ENCODE measurements at places on chromosomes 6 and 20.

DNA sequence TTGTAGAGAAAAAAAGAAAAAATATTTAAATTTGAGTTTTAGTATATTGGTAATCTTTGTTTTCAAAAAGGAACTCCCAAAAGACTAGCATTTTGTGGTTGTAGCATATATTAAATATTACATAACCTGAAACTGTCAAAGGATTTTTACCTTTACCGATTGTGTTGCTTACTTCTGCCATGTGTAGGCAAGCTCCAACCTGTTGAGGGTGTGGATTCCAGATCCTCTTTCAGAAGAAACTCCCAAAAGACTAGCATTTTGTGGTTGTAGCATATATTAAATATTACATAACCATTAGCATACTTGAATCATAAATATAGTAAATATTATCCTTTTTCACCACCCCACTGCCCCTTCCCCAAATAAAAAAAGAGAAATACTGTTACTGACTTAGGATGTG, 3.2 kb downstream of the DSE start:
- DNase-seq, result no peak

GRCh38 chr6:18139935-18140621, 14.8 kb downstream of the TPMT start:
- no peak for DNase-seq

GRCh38 chr6:121934451-121934850, 465.0 kb upstream of the HSF2 start:
- peak; percentile 69 for DNase-seq

DNA sequence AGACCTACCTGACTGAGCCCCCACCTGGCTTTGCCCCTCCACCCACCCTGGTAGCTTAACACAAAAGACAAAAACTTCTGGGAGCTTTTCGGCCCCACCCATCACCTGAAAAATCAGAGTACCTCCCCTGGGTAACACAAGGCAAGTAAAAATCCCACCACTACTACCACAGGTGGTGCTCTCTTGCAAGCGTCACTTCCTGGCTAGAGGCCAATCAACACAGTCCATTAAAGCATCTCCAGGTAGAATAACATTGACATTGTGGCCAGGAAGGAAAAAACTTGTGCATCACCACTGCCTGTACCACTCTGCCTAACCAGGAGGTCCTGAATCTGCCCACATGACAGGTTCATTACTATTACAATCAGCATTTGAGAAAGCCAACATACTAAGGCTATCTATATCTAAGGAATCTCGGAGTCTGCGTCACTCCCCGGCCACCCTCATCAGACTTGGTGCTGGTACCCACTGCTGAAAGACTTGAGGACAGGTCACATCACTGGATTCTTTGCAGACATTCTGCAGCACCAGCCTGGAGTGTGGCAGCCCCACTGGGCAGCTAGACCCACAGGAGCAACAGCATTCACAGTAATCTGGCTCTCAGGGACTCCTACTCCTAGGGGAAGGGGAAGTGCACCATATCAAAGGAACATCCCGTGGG, 125.9 kb downstream of the CDK19 start:
- DNase-seq, result peak; percentile 15

DNA sequence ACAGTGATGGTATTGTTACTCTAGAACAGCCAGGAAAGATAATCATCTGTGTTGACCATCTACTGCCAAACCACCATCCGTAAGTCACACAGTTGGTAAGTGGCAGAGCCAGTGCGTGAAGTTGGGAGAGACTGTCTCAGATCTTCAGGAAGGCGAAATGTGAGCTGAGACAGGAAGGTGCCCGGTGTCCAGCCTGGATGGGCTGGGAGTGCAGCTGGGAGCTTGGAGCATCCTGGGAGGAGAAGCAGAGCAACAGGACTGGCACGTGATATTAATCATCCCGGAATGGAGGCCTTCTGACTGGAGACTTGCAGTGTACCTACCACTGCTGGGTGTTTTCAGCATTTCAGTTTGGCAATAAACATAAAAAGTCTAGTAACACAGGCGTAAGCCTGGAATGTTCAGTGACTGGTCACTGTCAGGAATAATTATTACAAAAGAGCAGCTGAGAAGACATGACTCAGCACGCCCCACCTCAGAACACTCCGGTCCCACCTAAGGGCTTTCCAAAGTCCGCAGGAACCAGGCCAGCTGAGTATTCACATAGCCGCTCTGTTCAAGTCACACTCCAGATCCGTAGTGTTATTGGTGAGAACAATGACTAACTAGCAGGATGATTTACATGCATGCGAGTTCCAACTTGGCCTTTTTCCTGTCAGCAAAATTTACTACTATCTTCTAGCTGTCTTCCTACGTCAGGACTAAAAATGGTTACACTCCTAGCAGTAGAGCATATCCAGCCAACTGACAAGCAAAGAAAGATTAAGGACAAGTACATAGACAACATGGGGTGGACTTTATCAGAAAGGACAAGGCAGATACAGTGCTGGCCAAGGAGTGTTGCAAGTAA, 45.1 kb upstream of the PNRC1 start:
- DNase-seq, result peak; percentile 77

DNA sequence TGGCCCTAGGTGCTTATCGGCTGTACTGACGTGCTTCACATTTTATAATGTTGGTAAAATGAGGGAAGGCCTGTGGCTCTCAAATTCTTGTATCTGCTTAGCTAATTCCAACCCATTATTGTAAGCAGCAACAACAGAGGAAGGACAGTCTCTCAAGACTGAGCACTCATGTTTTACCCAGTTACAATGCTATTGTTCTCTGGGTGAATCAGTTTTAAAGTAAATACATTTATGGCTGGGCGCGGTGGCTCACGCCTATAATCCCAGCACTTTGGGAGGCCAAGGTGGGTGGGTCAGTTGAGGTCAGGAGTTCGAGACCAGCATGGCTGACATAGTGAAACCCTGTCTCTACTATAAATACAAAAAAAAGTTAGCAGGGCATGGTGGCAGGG, 194.6 kb downstream of the PRKN start:
- no peak for DNase-seq

GRCh38 chr6:157527471-157527907, 146.5 kb downstream of the ZDHHC14 start:
- DNase-seq, result no peak

DNA sequence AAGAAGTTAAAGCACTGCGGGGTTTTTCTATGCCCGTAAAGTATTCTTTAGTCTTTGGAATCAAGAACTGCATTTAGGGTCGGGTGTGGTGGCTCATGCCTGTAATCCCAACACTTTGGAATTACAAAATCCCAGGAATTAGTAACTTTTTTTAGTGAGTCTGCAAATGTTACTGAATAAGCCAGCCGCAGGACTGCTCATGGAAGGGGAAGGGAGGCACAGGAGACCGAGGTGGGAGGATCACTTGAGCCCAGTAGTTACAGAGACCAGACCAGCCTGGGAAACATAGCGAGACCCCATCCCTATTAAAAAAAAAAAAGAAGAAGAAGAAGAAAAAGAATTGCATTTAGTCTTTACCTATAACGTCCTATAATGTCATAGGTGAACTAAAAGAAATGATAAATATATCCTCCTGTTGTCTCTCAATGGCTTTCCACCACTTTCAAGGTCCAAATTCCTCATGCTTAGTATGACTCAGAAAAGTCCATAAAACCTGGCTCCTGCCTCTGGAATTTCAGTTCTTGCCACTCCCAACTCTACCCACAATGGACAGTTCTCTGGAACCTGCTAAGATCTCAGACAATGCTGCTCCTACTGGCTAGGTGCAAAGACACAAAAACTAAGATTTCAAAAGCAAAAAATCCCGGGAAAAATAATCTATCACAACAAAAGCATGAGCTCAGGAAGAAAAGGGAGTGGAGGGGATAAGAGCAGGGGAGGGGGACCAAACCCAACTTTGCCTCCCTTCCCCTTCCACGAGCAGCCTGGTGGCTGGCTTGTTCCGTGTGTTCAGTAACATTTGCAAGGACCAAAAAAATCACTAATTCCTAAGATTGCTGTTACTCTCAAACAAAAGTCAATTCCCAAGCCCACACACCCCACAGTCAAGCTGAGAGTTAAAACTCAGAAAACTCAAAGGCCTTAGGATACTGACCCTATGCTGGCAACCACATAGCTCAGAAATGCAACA, 39.0 kb downstream of the B4GALT5 start:
- DNase-seq, result no peak

- no peak for DNase-seq
These were observed at the start of gene CASS4 for GRCh38 chr20:56411759-56412472. TSS of gene CASS4 (plus strand) at chr20:56412260. CDS start at chr20:56412459, 199 bp downstream.

- no peak for DNase-seq
These were observed 23.8 kb upstream of the FAM50B start for GRCh38 chr6:3825331-3825831.

- DNase-seq, result no peak
These were observed 38.0 kb upstream of the GMPR start for GRCh38 chr6:16200321-16200883.

DNA sequence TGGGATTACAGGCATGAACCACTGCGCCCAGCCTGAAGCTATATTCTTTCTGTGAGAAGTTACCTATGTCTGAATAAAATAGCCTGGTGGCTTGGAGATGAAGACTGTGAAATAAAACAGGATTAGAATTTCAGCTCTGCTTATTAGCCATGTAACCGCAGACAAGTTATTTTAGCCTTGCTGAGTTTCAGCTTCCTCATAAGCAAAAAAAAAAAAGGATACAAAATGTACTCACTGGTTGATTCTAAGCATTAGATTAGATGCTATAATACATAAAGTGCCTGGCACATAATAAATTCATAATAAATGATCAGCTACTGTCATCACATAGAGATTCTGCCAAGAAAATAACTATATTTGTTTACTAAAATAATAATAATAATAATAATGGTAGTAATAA, 98.8 kb downstream of the EPB41L2 start:
- DNase-seq, result no peak

GRCh38 chr6:151822252-151823111, 15.0 kb downstream of the ESR1 start:
- DNase-seq, result no peak

- DNase-seq, result no peak
These were observed 9.2 kb downstream of the ECI2 start for GRCh38 chr6:4125933-4126864.

GRCh38 chr20:24097506-24098245, 109.1 kb upstream of the GGTLC1 start:
- no peak for DNase-seq

- no peak for DNase-seq
These were observed 104.7 kb upstream of the RALGAPA2 start for GRCh38 chr20:20816969-20817755.

- DNase-seq, result no peak
These were observed 133.3 kb downstream of the IPCEF1 start for GRCh38 chr6:154223296-154223695.

DNA sequence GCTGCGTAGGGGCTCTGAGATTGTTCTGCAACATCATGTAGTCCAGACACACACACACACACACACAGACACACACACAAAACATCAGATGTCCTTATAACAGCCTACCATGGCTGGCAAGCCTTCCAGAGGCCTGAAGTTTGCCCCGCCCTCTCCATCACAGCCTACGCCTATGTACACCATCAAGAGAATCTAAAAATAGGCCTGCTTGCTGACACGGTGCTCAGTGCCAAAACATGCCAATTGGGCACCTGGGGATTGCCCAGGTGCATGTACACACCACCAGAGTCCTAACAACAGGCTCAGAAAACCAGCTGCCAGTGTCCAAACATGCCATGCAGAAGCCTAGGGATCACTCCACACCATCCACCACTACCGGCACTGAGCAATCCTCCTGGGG, 391.7 kb upstream of the SPTLC3 start:
- DNase-seq, result no peak

GRCh38 chr6:95515975-95516374, 61.4 kb upstream of the MANEA start:
- DNase-seq, result no peak

DNA sequence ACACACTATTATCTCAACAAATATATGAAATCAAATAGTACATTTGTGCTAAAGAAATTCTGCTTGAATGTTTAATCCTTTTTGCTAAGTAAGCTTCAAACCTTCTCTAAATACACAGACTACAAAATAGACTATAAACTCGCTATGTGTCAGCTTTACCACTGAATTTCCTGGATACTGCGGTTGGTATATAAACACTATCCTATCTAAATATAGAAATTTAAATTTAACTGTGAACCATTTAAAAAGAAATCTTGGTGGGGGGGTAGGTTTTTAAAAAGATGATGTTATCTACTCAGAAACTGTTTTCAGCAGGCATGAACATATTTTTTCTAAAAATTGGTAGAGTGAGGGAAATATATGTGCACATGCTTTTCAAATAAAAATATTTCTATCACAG, 306.5 kb upstream of the RUNX2 start:
- DNase-seq, result no peak

DNA sequence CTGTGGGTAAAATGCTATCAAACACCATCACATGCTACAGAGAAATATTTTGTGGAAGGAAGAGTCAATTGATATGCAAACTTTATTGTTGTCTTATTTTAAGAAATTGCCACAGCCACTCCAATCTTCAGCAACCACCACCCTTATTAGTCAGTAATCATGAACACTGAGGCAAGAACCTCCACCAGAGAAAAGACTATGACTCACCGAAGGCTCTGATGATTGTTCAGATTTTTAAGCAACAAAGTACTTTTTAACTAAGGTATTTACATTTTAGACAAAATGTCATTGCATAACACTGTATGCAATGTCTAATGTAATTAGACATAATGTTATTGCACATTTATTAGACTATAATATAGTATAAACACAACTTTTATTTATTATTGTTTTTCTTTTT, 26.2 kb upstream of the MMP24 start:
- DNase-seq, result no peak

- DNase-seq, result no peak
These were observed 25.4 kb upstream of the IYD start for GRCh38 chr6:150343434-150343833.

- no peak for DNase-seq
These were observed 65.1 kb upstream of the SCAF8 start for GRCh38 chr6:154668156-154668555.

All from A673 (cell line).